COR-L47 (cell line): ENCODE measurements at places on chromosomes 7 and 10.
A peak's percentile ranks its signal among the peaks of the same experiment; 100 is the strongest.

GRCh38 chr7:99375070-99375807 lies 709 bp downstream of the ARPC1B start:
- peak; percentile 32 for DNase-seq

DNA sequence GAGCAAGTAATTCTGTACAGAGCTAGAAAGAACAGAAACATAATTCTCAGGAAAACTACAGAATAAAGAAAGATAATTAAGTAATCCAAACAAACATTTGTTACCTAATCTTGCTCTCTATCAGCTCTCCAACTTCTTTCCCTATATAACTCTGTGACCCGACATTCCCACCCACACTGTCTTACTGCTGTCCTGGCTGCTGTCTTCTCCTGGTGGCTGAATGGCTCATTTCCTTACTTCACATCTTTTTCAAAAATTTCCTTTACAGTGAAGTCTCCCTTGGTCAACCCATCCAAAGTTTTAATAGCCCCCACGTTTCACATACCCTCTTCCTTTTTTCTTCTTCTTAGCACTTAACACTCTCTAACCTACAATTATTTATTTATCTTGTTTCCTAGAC lies 64.0 kb downstream of the HYCC1 start:
- DNase-seq, result no peak

- DNase-seq, result no peak
Measured at GRCh38 chr7:159094919-159095915, 49.5 kb downstream of the VIPR2 start.

DNA sequence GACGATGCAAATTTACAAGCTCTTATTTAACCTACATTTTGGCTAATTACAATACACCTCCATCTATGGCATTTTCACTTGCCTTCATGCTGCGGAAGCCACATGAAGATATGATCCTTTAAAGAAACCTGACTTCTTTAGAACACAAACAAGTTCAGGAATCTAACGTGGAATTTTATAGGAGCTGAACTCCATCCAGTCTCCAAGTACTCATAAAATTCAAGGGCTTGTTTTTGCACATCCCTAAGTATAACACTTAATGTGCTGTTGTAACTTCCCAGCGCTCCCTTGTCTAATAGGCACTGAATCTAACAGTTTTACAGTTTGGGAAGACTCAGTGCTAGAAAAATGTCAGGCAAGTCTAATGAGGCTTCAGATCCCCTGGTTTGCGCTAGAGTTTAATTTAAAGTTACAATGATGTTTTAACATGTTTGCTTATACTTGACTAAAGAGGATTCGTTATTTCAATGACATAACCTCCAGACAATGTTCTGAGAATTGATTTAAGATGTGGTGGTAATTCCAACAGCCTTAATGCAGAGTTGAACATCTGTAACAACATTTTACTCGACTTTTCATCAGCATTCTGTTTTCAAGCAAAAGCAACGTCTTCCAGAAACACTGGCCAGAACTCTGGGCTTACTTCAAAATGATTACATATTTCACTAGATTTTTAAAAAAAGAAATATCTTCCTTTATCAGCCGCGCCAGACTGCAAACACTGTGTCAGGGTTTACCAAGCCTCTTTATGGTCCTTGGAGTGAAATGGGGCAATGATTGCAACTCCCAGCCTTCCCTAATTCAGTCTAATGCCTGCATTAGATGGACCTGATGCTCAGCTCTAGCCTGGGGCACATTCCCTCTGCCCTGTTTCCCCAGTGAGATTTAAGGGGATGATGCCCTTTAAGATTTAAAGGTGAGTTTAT lies 664.3 kb downstream of the KCNMA1 start:
- DNase-seq, result no peak

DNA sequence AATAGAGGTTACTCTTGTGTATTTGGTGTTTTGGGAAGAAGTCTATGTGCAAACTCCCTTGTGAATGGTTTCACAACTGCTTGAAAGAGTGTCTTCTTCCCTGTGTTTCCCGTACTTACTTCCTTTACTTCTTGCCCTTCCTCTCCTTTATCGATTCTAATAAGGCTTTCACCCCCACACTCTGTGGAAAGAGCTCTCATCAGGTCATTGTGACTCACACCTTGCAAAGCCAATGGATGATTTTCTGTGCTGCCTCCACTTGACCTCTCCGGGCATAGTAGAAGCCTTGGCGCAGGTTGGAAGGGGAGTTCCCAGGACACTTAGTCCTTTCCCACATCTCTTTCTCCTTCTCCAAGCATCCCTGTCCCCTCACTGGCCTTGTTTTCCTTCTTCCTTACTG lies 6.2 kb upstream of the TSPAN15 start:
- no peak for DNase-seq

- DNase-seq, result peak; percentile 21
Measured at GRCh38 chr7:40015790-40016296, 65.8 kb downstream of the CDK13 start.

DNA sequence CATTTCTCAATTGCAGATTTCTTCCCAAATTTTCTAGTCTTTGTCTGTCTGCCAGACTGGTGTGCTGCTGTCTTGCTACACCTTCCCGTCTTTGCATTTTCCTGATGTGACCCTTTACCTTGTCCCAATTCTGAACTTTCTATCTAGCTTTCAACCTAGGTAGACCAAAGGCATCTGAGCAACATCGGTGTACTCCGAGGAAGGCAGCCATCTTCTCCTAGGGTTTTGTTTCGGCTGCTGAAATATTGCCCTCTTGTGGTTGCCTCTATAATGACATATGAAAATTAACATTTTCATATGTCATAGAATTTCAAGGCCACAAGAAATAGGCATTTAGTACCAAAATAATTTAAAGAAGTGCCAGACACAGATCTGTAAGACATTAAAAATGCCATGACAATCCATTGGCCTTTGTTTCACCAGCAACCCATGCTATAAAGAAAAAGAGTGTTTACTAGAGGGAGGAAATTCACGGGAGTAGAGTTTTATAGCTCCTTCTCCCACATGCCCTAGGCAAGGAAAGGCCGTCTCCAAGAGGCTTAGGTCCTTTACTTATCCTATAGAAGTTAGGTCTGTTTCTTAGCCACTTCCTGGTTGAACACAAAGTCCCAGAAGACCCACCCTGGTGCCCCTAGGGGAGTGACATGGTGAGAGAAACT lies 23.4 kb downstream of the OR9A2 start:
- DNase-seq, result peak; percentile 12

GRCh38 chr7:1054438-1054837 lies 10.1 kb downstream of the GPR146 start:
- no peak for DNase-seq

DNA sequence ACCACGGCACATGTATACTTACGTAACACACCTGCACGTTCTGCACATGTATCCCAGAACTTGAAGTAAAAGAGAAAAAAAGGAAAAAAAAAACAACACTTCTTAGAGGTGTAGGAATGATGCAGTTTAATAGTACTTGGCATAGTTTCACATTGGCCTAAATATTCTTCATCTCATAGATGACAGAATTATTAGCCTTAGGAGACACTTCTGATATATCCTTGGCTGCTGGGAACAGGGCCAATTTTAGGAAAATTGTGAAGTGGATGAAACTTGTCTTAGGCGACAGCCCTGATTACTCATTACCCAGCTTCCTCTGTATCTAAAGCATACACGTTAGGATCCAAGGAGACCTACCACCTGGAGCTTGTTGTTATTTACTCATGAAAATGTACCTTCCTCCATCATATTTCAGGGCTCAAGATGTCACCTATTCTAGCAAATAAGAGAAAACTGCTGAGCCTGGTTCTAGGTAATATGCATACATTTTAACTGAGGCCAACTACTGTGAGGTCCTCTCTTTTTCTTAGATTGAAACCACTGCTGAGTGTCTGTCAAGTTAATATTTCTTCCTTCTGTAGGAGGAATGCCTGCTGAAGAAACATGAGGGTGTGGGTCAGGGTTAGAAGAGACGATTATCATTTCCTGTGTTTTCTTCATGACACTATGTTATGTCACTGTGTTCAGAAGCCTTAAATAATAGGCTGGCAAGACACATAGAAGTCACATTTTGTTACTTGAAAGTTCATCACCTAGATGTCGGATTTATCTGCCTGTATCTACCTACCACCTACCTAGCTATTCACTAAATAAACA lies 44.3 kb downstream of the CPED1 start:
- no peak for DNase-seq

DNA sequence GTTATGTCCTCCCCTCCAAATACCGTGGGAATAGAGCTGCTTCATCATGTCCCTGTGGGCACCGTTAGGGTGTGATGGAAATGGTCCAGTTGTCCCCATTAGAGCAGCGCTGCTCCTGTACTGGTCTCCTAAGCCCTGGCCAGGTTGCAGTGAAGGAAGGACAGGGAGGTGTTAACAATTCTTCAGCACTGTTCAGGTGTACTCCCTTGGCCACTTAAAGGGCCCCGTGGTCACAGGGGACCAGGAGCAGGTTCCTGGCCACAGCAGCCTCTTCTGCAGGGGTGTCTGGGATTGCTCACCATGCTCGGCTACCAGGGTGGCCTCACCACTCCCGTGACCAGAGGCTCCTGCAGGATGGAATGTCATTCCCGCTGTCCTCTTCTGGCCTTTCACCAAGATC lies 65.8 kb downstream of the MINDY4 start:
- no peak for DNase-seq

GRCh38 chr10:85420501-85421191 lies 945.9 kb downstream of the GRID1 start:
- no peak for DNase-seq

GRCh38 chr7:20894806-20895205 lies 108.1 kb upstream of the SP8 start:
- DNase-seq, result no peak

DNA sequence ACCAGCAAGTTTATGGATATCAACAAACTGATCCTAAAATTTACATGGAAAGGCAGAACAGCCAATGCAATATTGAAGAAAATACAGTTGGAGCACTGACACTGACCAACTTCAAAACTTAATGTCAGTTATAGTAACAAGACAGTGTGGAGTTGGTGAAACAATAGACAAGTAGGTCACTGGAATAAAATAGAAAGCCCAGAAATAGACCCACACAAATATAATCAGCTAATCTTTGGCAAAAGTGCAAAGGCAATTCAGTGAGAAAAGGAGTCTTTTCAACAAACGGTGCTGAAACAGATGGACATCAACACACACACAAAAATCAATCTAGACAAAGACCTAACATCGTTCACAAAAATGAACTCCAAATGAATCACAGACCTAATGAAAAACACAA lies 13.8 kb downstream of the RSU1 start:
- DNase-seq, result no peak

DNA sequence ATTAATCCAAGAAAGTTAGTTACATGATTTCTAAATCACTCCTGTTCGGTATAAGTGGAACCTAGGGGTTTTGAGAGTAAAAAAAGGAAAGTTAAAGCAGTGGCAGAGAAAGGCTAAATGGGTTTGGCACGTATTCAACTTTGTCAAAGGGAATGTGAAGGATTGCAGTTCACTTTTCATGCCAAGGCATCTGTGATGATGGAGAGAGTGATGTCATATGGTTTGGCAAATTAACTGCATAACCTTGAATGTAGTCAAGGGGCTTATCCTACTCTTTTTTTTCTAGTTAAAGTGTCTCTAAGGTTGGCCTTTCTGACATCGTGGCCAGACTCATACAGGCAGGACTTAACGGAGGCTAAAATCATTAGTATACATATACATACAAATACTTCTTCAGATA lies 277.8 kb downstream of the EXOC4 start:
- DNase-seq, result no peak
